ENCODE measurements at places on chromosomes 6 and 20.

GRCh38 chr20:37932919-37933318 is 30.0 kb downstream of the VSTM2L start:
- no peak for DNase-seq

GRCh38 chr6:56764081-56764566 is 121.4 kb upstream of the DST start:
- no peak for DNase-seq

- DNase-seq, result no peak
These were observed 373.5 kb upstream of the BTBD3 start for GRCh38 chr20:11544029-11544678.

DNA sequence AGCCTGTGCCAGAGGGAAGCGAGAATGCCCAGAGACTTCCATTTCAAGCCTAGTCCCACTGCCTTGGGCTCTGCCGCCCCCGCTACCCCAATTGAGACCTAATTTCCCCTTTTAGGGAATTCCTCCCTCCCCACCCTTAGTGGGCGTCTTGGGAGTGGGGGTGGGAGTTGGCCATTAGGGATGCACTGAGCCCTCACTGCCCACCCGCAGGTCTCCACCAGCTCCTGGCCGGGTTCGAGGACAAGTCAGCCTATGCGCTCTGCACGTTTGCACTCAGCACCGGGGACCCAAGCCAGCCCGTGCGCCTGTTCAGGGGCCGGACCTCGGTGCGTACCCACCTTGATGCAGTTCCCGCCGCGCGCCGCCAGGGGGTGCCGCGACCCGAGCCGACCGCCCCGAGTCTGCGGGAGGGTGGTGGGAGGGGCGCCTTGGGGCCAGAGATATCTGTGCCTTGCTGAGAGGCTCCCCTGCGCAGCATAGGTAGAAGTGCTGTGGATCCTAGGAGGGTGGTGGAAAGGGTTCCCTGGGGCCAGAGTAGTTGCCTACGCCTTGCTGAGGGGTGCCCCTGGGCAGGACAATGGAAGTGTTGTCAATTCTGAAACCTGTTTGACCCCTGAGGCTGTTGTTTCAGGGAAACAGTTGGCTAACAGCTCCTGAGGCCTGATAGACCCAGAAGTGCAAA is 9.2 kb downstream of the ITPA start:
- DNase-seq, result no peak

DNA sequence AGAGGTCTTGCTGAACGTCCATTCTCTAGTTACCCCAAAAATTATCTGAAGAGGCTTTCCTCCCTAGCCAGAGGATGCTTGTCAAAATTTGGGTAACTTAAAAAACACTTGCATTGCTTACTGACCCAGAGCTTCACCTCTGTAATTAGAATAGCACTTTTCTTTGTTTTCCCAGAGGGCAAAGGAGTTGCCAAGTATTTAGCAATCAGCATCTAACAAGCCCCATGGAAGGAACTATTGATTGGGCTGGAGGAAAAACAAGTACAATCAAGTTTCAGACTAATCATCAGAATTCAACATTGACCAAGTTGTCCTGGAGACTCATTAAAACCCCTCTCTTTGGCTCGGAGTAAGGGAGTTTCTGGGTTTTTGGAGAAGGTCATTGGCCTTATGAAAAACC is 226.4 kb downstream of the TBC1D7 start:
- DNase-seq, result no peak

DNA sequence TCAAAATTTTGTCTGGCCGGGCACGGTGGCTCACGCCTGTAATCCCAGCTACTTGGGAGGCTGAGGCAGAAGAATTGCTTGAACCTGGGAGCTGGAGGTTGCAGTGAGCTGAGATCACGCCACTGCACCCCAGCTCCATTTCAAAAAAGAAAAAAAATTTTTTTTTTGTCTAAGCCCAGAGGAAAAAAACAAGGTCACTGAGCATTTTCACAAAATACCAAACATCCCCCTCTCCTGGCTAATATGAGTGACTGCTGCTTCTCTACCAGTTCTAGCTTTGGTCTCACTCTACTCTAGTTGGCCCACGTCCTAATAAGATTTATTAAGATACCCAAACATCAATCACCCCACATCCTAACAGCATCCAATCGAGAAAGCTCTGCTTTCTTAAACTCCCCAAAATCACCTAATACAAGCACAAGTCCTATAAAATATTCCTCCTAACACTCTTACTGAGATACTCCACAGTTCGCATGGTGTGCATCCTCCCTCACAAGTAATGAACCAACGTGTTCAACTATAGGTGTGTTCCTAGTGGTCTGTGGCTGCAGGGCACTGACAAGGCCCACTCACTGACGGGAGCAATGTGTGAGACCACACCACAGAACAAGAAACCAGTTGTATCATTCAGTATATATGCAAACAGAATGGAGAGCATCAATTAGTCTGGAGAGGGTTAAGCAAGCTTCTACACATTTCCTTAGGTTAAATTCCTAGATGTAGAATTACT is 64.2 kb downstream of the FKBP5 start:
- DNase-seq, result no peak

DNA sequence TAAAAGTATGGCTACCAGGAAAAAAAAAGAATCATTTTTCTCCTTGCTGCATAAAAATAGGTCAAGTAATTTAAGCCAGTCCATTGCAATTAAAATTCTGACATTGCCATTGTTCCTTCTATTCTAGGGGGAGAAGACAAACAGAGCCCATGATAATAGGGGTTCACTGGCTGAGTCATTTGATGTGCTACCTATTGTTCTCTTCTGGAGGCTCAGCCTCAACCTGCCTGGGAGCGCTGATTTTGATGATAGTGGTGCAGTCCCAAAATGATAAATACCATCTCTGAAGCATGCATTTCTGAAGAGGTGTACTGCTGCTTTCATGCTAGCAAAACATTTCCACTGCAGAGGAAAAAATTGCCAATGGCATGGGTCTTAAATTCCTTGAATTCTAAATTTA is 5.8 kb downstream of the CITED2 start:
- DNase-seq, result no peak

- no peak for DNase-seq
These were observed 1.3 kb downstream of the NUP153 start for GRCh38 chr6:17705428-17705777.

GRCh38 chr6:16583144-16583762 is 178.0 kb downstream of the ATXN1 start:
- DNase-seq, result peak; percentile 46

- DNase-seq, result no peak
These were observed 12.3 kb upstream of the DEFB112 start for GRCh38 chr6:50062051-50062450.

- no peak for DNase-seq
These were observed 1302.8 kb upstream of the EYS start for GRCh38 chr6:67009818-67010217.

DNA sequence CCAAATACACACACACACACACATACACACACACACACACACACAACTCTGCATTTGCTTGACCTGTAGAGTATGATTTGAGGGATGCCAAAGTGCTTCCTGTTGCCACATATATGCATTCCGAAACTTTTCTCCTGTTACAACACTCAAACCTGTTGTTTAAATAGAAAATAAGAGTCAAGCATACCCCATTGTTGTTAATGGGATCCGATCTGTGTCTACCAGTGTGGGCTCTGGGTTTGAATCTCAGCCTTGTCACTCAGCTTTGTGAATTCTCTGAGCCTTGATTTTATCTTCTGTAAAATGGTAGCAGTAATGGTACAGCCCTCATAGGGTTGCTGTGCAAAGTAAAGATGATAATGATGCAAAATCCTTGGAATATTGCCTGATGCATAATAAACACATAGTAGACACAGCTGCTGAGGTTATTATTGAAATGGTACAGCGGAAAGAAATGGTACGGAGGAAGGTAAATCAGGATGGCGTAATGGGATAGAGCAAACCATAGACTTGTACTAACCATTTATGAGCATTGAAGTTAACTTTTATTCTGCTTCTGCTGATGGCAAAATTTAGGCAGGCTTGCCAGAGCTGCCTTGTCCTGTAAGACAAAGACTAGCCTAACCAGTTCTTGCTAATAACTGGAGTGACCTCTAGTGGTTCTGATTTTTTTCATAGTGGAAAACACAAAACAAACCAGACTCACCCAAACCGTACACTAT is 113.5 kb upstream of the PHACTR1 start:
- DNase-seq, result no peak

DNA sequence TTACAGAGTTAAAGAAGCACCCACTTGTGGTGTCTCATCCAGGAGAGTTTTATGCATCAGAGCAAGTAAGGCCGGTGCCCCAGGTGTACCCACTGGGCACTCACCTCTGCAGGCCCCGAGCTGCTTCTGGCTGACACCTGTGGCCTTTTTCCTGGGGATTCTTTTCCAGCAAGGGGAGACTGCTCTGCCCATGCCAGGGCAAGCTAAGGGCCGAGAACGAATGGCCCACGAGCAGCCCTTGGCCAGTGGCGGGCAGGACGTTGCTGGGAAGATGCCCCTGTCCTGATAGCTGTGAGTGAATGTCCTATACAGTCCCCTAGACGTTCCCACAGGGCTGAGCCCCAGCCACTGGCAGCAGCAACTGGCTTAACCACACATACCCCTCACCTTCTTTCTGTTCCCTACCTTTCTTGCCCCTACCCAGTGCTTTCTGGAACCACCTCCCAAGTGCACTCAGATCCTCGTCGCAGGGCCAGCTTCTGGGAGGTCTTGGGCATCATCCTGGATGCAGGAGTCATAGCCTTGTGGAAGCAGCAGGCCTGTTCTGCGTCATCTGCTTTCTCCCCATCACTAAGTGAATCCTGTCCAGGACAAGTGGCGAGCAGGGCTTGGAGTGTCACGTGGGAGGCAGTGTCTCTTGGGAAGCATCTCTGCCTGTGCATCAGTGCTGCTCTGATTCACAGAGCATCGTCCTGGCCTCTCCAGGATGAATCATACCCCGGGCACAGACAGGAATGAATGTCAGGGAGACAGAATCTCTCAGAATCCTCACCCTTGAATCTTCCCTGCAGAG is 32.5 kb downstream of the SYNDIG1 start:
- peak; percentile 56 for DNase-seq
